Stimulated activated CD4-positive, alpha-beta T cell treated with anti-CD3 and anti-CD28 coated beads, Interleukin-12 subunit alpha, Interleukin-12 subunit beta, amount 100 ng/mL, for 4 hours (primary cell): ENCODE measurements at places on chromosomes 3 and 15.

DNA sequence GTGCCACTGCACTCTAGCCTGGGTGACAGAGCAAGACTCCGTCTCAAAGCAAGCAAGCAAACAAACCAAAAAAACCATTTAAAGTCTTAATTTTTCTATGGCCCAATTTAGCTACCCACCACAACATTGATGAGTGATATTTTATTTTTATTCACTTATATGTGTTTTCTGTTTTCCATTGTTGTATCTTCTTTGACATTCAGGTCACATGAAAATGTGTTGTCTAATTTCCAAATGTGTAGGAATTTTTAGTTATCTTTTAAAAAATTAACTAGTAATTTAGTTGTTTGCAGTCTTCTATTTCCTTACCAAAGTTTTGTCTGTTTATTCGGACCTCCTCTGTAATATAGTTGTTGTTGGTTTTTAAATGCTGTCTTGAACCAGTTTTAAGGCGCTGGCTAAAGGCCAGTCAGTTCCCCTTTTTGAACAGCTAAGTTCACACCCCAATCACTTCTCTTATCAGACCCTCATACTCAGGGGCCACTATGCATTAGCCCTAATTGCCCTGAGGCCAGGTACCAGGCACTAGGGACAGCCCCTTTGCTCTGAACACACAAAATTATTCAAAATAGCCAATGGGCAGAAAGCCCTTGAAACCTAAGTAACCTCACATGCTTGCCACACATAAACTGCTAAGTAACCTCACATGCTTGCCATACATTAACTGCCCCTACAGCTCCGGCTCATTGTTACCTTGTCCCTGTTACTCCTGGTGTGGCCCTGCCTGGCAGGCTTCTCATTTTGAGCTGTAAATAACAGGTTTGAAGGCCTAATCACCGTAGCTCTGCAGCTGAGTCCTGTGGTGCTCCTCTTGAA lies 4.3 kb upstream of the CCR4 start:
- DNase-seq: no peak

DNA sequence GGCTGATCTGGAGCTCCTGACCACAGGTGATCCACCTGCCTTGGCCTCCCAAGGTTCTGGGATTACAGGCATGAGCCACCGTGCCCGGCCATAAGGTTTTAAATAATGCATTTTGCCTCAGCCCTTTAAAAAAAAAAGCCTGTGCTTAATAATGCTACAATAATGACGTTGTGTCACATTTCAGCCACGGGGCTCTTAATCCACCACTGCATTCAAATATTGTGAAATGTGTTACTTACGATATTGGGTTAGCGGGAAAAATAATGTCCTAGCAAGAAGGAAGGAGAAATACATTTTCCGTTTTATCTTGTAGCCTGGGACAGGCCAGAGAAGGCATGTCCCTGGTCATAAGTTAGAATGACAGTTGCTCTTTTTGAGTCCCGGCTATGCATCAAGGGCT lies 17.6 kb downstream of the PAQR5 start:
- DNase-seq: no peak

DNA sequence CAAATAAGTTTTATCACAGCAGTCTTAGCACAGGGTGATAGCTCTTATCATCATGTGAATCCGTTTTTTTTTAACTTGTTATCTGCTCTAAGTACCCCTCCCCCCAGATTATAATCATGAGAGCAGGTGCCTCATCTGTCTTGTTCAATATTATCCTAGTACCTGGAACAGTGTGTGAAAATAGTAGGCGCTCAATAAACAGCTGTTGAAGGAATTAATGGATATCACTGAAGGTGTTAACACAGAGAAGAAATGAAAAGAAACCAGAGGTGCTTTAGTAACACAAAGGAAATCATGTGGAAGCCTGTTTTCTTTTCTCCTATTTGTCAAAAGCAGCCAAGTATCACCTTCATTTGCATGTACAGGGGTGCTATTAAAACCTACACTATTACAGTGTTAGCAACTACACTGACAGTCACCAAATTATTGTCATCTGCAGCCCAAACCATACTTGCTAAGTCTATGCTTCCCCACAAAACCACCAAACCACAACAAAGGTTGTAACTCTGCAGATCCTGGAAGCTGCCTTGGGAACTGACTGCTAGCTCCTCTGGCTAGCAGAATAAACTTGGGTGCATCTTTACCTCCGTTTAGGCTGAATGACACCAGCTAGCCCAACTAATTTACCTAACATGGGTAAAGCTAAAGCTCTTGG lies 2.9 kb downstream of the XPC start:
- no peak for DNase-seq

DNA sequence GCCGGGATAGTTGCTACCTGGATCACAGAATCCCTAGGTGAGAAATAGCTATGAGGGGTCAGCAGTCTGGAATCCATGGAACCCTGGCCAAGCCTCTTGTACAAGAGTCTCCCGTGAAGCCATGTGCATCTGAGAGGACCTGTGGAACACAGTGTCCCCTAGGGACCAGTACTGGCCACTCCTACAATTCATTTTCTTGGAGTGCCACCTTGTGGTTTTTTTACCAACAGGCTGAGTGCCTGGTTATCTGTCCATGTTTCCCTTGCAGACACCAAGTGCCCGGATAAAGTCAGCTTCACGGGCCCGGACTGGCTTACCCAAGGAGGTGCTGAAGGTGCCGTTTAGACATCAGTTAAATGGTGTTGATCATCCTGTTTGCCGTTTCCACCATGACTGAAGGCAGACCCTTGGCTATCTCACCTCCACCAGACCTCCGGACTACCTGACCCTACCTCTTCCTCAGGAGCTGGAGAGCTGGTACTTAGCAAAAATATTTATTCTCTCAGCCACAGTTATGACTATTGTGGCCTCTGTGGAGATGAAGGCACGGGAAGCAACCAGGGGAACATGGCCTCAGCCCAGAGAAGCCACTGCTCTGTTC lies 93.9 kb downstream of the RBPMS2 start:
- no peak for DNase-seq

- no peak for DNase-seq
Observed at GRCh38 chr3:14301558-14301957, 100.8 kb upstream of the SLC6A6 start.

DNA sequence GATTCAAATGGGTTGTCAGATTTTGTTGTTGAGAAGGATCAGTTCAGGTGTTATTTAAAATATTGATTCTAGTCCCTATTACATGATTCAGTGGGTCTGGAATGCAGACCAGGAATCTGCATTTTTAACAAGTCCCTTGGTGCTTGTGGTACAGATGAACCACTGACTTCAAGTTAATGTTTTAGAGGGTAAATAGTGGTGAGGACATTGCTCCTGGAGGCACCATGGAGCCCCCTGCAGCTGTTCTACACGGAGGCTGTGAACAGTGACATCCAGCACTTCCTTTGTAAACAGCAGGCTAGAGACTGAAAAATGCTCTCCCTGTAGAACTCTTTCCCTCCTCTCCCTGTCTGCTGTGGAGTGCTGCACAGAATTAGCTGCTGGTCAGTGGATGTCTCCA lies 4.8 kb upstream of the FSIP1 start:
- no peak for DNase-seq

DNA sequence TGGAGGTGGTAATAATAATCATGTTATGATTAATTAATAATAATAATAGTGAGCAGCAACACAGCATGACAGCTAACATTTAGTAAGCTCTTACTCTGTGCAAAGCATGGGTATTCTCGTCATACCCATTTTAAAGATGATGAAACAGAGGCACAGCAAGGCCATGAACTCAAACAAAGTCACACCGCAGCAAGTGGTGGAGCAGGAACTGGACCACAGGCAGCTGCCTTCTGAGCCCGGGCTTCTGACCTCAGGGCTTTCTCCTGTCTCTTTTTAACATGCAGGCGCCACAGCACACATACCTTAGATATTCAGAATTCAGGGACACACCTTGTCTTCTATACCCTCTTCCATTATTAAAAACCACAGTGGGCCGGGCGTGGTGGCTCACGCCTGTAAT lies 50.7 kb upstream of the SPATA12 start:
- no peak for DNase-seq

GRCh38 chr3:161496508-161496907 lies at the start of gene OTOL1:
Gene OTOL1 (plus strand): TSS chr3:161496808. CDS start chr3:161496808, 0 bp downstream.
- no peak for DNase-seq

DNA sequence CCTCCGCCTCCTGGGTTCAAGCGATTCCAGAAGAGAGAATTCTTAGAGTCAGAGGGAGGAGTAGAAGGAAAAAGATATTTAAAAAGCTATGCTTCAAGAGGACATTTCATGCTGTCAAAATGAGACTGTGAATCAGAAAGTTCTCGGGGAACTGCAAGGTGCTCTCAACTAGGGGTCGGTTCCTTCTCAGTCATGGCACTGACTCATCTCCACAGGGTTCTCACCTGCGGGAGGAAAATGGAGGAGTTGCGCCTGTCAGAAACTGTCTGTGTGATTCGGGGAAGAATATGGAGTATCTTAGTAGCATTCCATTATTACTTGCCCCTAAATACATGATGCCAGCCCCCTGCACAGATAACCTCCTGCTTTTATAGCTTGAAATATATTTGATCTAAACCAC lies 47.4 kb downstream of the APH1B start:
- no peak for DNase-seq
